ENCODE measurements at places on chromosomes 11 and 22. TPM values are rescaled to one million over a fixed set of nuclear protein-coding genes. Genes with fewer than 3 reads are reported as not detected.

DNA sequence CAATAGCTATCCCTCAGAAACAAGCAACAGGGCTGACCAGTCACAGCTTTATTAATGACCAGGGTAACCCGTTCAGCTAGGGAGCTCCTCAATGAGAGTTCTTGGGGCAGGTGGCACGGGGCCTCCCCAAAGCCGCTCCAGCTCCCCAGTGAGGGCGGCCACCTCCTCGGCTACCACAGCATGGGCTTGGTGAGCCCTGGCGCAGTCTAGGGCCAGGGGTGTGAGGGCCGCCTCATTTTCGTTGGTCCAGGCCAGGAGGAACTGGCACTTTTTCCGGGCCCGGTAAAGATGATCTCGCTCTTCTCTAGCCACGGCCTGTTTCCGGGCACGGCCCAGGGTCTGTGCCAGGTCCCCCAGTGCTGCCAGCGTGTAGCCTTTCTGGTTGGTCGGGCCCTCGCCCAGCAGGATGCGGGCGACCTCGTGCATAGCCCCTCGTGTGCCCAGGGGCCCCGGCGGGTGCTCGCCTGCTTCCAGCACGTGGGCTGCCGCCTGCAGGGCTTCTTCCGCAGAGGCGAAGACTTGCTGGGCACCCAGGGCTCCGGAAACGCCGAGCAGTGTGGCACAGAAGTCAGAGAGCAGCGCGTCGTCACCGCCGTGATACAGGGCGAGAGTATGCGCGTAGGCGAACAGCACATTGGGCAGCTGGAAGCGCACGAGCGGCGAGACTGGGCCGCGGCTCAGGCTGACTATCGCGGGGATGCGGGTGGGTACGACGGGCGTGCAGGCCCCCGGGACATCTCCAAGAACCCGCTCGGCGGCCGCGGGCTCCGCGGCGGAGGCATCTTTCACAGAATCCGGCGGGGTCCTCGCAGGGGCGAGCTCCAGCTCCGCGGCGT lies 913 bp downstream of the ZNHIT2 start:
- H3K27me3 ChIP-seq: no peaks in the 10 kb centered on the region
- H3K4me3 ChIP-seq: peak overlapping the region; percentile 13
- peaks cover 53% of the 10 kb centered on the region for H3K4me1 ChIP-seq
- H3K27ac ChIP-seq: peak overlapping the region; percentile 96

DNA sequence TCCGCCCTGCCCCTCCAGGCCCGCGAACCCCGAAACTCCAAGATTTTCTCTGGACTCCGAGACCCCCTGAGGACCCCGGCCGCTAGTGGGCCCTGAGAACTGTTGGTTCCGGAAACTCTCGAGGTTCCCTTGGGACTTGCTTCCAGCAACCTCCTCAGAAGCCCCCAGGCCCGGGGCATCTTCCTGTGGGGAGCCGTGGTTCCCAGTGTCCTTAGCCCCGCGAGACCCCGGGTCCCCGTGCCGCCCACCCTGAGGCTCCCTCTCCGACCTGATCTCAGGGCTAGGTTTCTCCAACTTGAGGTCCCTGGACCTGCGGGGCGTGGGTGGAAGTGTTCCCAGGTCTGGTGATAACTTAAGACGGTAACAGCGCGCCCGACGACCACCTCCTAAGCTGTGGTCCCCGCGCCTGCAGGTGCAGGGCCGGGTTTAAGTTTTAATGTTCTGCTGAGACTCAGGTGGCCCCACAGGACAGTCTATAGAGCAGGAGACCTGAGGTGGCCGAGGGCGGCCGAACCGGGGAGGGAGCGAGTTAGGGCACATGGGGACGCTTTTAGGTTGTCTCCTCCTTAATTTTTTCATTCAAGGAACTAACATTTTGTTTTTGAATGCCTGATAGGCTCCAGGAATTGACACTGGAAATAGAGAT lies 720 bp downstream of the FAM118A start:
- DNase-seq: no peak
- peaks cover 5% of the 10 kb centered on the region for H3K36me3 ChIP-seq
- peak overlapping the region; percentile 88 for H3K27ac ChIP-seq
- peak overlapping the region; percentile 73 for H3K4me3 ChIP-seq
- H3K4me1 ChIP-seq: peaks cover 62% of the 10 kb centered on the region
- H3K27me3 ChIP-seq: no peaks in the 10 kb centered on the region

DNA sequence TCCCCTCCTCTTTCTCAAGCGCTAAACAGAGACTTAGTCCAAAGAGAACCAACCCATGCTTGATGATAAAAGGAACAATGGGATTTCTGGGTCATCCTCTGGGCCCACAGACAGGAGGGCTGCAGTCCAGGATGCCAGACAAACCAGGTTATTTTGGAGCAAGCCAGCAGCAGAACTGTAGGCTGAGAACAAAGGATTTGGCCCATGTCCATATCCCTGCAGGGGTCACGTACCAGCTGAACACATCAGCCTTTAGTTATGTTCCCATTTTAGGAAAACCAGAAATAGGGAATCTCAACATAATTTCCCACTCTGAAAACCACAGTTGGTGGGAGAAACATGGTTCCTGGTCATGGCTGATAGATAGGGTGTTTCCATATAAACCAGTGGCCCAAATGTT lies 533.6 kb upstream of the CADM1 start:
- H3K4me3 ChIP-seq: no peak overlapping the region
- H3K27me3 ChIP-seq: no peaks in the 10 kb centered on the region
- no peak for DNase-seq
- no peaks in the 10 kb centered on the region for H3K36me3 ChIP-seq
- H3K4me1 ChIP-seq: no peaks in the 10 kb centered on the region

The OPCML gene
- total RNA-seq: not detected

The OR5P2 gene
- not detected for total RNA-seq

DNA sequence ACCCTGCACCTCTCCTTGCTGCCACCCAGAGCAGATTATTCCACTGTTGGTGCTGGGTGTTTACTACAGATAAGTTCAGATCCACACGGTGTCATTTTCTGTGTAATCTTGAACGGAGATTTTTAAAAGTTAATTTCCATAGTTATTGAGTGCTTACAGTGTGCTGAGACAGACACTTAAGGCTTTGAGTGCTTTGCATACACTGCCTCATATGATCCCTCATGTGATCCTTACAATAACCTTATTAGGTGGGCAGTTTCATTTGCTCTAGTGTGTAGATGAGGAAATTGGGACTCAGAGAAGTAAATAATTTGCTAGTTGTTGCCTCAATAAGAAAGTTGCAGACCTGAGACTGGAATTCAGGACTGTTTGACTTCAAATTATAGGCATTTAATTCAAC lies 32.3 kb upstream of the ME3 start:
- no peaks in the 10 kb centered on the region for H3K4me1 ChIP-seq
- no peaks in the 10 kb centered on the region for H3K27me3 ChIP-seq
- no peaks in the 10 kb centered on the region for H3K36me3 ChIP-seq
- H3K27ac ChIP-seq: no peak overlapping the region

The SCN3B gene
- total RNA-seq: not detected

The APOBEC3F gene
- total RNA-seq: 17.6 TPM

DNA sequence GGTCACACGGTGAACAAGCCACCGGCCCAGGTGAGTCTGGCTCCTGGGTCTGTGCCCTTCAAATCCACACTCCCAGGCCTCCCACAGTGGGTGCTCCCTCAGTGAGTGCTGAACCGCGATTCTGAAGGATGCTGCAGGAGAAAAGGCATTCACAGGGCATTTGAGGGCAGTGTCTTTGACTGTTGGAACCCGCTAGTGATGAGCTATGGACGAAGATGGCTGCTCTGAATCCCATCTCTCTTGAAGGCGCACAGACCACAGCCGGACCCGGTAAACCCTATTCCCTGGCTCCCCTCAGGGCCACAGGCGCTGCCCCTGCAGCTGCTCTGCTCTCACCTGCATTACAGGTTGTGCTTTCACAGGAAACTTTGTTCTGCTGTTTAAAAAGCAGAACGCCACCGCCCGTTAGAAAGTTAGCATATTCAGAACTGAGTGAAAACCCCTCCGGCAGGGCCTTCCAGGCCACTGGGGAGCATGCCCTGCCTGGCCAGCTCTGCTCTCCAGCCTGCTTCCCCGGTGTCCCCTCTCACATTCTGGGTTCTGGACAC lies 3.2 kb downstream of the LRRC32 start:
- H3K27ac ChIP-seq: peak overlapping the region; percentile 87
- peak overlapping the region; percentile 81 for H3K4me3 ChIP-seq
- no peaks in the 10 kb centered on the region for H3K27me3 ChIP-seq

DNA sequence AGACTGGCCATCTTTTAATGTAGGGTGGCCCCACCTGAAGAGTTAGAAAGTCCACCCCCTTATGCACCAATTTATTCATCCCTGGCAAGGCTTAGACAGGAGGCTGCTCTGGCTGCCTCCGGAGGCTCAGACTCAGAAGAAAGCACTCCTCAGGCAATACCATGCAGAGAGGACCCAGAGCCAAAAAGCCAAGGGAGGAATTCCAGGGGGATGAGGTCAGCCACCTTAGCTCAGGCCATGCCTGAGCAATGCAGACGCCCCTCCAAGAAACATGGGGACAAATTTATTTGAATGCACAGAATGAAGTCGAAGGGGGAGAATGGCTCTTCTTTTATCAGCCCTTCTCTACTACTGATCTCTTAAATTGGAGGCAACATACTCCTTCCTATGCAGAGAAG lies 39.7 kb upstream of the GLYAT start:
- H3K27ac ChIP-seq: no peak overlapping the region
- no peak for DNase-seq
- no peaks in the 10 kb centered on the region for H3K36me3 ChIP-seq
- H3K4me3 ChIP-seq: no peak overlapping the region

The APOL1 gene
- total RNA-seq: 16.8 TPM
